ENCODE measurements at places on chromosomes 1 and 21.

DNA sequence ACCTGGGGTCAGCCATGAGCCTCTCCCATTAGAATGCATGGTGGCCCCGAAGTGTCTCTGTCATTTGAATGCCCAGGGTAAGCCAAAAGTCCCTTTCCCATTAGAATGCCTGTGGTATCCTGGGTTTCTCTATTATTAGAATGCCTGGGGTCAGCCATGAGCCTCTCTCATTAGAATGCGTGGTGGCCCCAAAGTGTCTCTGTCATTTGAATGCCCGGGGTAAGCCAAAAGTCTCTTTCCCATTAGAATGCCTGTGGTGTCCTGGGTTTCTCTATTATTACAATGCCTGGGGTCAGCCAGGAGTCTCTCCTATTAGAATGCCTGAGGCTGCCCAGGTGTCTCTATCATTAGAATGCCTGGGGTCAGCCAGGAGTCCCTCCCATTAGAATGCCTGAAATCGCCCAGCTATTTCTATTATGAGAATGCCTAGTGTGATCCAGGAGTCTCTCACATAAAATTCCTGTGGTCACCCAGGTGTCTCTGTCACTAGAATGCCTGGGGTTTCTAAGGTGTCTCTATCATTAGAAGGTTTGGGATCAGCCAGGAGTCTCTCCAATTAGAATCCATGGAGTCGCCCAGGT, 65.5 kb downstream of the RNF187 start:
- no peak for DNase-seq

- no peak for DNase-seq
These were observed 389.3 kb downstream of the CAMTA1 start for GRCh38 chr1:7174561-7174960.

DNA sequence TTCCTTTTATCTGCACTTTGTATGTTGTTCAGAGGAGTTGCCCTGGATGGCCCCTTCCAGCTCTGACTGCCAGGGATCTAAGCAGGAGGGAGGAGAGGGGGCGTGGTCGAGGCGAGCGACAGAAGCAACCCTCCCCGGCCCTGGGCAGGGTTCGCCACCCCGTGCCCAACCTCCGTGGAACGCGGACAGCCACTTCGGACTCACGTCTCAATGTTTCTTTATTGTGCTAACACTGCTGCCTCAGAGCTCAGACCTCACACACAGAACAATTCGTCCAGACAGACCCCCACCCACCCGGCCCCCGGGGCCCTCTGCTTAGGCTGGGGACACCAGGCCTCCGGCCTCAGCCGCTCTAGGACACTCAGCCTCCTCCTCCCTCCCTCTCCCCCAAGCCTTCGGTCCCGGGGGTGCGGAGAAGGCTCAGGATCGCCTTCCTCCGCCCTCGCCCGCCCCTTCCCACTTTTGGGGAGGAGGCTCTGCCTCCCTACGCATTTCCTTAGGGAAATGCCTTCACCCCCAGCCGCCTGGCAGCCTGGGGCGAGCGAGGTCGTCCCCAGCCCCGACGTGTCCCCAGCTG, 8.3 kb downstream of the VSIG8 start:
- no peak for DNase-seq

- DNase-seq = no peak
These were observed 1.2 kb downstream of the RUNX3 start for GRCh38 chr1:24928689-24929397.

DNA sequence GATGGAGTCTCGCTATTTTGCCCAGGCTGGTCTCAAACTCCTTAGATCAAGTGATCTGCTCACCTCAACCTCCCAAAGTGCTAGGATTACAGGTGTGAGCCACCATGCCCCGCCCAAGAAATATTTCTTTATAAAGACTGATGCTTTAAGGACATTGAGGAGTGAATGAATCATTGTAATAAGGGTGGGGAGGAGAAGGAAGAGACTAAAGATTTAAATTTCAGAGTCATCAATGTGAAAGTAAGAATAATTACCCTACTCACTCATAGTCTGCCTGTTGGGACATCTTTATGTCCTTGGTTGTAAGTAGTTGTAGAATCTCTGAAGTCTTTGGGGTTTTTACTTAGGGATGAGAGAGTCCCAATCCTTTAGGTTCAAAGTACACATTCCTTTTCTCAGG, 7.3 kb downstream of the KDM1A start:
- DNase-seq = no peak

- no peak for DNase-seq
These were observed 452.6 kb upstream of the NR5A2 start for GRCh38 chr1:199574950-199575349.

DNA sequence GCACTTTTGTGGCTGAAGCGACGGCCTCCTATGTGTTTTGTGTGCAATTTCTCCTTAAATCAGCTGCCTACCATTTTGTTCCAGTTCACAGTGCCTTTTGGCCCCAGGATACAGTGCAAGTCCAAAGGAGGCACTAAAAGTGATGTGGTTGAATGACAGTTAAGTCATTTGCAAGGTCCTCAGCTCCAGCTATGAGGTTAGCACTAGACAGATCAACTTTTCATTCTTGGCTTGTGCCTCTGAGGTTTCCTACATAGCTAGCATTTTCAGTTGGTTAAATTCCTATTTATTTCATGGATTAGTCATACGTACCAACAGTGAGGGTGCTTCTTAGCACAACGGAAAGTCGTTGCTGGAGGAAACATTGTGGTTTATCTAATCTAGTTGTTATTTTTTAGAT, 59.3 kb upstream of the NTPCR start:
- no peak for DNase-seq

DNA sequence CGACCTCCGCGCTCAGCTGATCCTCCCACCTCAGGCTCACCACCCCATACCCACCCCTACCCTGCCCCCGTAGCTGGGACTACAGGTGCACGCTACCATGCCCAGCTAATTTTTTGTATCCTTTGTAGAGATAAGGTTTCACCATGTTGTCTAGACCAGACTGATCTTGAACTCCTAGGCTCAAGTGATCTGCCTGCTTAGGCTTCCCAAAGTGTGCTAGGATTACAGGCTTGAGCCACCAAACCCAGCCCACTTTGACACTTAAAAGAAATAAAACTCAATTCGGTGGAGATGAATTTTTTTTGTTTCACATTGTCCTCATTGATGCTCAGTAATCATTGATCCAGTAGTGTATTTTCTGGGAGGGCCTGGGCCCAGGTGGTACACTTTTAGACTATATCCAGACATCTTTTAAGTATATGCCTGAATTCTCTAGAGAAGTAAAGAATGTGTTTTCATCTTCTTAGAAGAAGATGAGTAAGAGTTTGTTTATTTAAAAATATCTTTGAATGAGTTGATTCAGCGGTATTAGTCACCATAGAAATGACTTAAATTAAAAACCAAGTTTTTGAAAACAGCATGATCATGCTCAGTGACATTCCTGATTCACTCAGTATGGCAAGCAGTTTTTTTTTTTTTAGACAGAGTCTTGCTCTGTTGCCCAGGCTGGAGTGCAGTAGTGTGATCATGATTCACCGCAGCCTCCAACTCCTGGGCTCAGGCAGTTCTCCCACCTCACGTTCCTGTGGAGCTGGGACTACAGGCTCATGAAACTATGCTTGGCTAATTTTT, 57.8 kb downstream of the EPB41 start:
- DNase-seq = no peak

DNA sequence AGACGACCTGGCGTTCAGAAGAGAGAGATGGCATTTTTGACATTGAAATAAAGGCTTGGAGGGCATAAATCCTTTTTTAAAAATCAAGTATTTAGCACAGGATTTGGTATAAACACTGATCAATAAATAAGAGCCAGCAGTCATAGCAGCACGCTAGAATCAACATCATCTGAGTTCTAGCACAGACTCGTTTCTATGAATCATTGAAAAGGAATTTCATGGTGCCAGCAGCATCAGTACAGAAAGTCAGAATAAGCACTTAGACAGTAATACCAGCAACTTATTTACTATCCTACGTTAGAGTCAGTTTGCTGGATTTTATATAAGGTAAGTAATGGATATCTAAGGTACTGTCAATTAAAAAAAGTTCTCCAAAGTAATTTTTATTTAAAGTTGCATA, 119.3 kb downstream of the HLCS start:
- DNase-seq = no peak

GRCh38 chr1:40141878-40142535, 19.2 kb upstream of the RLF start:
- no peak for DNase-seq

DNA sequence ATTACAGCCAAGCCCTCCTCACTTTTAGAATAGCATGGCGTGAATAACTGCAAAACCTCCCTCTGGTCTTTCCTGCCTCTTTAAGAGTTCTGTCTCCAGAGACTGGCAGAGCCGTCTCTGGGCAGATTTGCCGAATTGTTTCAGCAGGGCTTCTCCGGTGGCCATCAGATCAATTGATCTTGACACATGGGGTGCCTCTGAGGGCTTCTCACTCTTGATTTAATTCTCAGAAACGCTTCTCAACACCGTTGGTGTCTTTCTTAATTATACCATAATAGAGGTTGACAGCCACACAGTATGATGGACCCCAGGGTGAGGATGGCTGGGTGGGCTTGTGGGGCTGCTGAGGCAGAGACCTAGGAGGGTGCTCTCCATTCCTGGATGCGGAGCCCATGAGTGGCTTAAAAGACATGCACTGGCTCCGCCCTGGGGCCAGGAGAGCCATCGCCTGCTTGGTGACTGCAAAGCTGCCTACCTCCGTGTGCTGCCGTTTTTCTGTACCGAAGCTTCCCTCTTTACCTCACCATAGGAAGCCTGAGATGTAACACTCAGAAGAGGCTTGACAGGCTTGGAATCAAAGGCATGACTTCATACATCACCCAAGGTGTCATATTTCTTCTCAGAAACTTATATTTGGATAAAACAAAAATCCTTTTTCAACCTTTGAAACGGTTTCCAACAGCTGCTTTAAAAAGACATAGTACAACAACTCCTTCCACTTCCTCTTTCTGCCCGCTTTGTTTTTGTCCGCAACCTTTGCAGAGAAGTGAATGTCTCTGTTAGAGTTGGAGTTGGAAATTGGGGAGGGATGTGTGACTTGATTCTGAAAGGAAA, 82.9 kb downstream of the GALNT2 start:
- DNase-seq = no peak

DNA sequence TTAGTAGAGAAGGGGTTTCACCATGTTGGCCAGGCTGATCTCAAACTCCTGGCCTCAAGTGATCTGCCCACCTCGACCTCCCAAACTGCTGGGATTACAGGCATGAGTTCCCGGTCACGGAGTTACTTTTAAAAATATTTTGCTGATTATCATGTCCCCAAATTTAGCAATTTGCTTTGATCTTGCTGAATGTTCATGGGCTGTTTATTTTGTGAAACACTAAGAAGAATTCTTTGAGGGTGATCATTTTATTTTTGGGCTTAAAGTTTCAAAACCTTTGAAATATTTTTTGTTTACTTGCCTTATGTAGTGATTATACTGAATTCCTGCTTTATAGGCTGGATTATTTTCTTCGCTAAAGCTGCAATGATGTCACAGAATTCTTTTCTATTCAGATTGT, 11.4 kb upstream of the LAMC1 start:
- no peak for DNase-seq

DNA sequence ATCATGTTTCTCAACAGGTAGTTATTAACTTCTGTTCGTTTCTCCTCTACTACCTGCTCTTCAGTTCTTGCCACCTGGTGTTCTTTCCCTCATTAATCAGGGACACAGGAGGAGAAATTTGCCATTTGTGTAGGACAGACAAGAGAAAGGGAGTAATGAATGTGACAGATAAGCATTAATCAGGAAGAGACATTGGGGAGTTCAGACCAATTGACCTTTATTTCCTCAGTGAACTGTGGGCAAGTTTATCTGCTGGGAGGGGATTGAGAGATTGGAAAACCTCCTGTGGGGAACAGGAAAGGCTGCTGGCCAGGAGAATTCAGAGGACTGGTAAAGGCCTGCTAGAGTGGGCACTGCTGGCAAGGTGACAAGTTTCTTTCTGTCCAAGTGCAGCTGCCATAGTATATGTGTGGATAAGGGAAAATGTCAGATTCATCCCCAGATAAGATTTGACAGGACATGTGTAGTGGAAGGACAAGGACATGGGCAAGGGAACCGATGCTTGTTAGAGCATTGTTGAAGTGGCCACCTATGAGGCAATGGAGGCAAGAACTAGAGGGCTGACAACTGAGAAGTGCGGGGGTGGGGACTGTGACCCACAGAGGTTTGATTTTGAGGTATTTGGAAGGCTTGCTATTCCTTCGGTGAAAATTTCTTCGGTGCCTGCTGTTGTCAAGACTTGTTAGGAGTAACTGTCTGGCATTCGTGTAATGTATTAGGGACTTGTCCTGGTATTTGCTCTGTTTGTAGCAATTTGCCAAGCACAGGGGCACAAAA, 12.6 kb downstream of the SZT2 start:
- DNase-seq = no peak

DNA sequence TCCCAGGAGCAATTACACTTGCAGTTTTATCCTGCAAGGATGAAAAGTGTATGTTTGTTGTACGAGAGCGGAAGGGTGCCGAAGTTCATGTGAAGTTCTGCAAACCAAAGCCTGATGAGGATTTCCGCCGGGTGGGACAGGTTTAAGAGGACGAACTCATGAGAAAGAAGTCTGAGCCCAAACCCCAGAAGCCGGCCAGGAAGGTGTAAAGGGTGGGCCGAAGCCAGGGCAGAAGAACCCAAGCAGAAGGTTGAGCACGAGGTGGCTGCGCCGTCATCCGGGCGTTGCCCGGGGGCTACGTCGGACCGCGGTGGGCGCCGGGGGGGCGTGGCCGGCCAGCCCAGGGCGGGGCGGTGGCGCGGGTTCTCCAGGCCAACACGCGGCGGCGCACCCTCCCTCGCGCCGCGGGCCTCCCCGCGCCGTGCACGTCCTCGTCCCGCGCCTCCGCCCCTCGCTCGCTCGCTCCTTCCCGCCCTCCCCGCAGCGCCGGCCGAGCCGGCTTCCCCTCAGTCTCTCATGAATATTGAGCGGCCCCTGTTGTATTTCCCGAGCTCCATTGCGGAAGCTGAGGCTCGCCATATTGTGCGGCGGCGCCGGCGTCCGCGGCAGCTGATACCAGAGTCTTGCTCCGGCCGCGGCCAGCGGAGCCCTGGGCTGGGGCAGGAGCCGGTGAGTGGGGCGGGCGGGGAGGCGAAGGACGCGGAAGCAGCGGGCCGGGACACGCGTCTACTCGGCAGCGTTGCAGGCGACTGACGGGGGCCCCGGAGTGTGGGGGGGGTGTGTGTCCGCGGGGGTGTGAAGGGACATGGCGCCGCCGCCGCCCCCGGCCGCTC, at the start of gene RNF2:
RNF2 (plus strand) TSS at position 578 of the 833 bp plus-strand sequence. CDS start 41,996 bp downstream, outside the sequence.
- DNase-seq = peak; percentile 40

- DNase-seq = no peak
These were observed 11.5 kb downstream of the ABL2 start for GRCh38 chr1:179217943-179218507.

- no peak for DNase-seq
These were observed 61.5 kb downstream of the PSMG1 start for GRCh38 chr21:39121600-39122355.
